Activated CD8-positive, alpha-beta memory T cell treated with anti-CD3 and anti-CD28 coated beads for 48 hours (primary cell): ENCODE measurements at places on chromosomes 1 and 21.

- no peak for DNase-seq
These were observed 45.0 kb downstream of the TAS1R2 start for GRCh38 chr1:18814425-18814824.

GRCh38 chr21:42258150-42258884, 39.4 kb downstream of the ABCG1 start:
- peak; percentile 50 for DNase-seq

DNA sequence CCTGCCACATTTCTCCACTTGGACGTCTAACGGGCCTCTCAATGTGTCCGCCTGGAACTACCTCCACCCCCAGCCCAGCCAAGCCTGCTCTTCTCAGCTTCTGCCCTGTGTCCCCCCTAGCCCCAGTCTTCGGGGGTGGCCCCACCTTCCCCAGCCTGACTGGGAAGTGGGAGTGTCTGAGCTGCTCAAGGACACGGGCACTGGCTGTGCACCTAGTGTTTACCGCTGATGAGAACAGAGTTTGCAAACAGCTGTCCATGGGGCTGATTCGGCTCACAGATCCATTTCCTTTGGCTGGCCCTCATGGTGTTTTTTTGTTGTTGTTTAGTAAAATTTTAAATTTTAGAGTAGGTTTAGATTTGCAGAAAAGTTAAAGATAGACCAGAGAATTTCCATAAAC, 121.1 kb downstream of the PTPRU start:
- no peak for DNase-seq

DNA sequence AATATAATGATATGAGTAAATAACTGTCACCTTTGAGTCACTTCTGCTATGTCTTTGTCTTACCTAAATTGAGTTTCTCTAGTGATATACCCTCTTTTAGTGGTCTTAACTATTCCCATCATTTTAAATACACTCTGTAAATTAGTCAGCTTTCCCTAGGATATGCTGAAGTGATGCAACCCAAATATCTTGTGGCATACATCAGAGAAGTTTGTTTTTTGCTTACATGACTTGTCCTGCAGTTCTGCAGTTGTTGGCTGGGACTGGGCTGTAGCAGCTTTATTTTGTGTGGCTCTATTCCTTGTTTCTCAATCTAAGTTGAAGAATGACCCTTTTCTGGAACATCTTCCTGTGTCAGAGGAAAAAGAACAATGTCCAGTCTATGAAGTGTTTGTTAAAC, 76.4 kb downstream of the TTC3 start:
- no peak for DNase-seq

DNA sequence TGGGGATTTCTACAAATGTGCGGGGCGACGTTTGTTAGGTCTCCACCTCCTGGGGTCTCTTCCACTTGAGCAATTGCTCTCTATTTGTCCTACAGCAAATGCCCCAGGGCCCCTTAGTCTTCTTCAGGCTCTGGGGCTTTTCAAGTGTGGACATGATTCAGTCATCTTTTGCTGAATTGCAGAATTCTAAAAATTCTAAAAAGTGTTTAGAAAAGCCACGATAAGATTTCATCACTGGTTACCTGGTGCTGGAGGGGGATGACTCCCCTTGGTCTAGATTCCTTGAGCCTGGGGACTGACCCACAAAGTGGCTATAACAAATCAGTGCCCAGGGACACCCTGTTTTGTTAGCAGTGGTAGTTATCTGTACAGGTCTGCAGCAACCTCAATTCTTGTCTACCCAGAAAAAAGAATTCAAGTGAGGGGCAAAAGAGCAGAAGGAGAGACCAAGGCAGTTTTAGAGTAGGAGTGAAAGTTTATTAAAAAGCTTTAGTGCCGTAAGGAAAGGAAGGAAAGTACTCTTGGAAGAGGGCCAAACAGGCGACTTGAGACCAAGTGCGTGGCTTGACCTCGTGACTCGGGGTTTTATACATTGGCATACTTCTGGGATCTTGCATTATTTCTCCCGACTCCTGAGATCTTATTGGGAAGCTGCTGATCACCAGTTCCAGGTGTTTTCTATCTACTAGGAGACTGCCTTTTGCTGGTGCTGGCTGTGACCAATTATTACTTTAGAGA, 25.2 kb downstream of the PROK1 start:
- DNase-seq: no peak

GRCh38 chr1:110879758-110880606, 7.0 kb downstream of the CD53 start:
- no peak for DNase-seq

GRCh38 chr1:225880222-225880588, 2.0 kb downstream of the TMEM63A start:
- no peak for DNase-seq
